Activated naive CD4-positive, alpha-beta T cell treated with anti-CD3 and anti-CD28 coated beads, Interleukin-2, amount 10 ng/mL, durations not matched to agents 7 days and 5 days (primary cell): ENCODE measurements at places on chromosomes 7 and 10.

GRCh38 chr10:6173203-6173602 is 29.5 kb upstream of the PFKFB3 start:
- peak; percentile 86 for DNase-seq

DNA sequence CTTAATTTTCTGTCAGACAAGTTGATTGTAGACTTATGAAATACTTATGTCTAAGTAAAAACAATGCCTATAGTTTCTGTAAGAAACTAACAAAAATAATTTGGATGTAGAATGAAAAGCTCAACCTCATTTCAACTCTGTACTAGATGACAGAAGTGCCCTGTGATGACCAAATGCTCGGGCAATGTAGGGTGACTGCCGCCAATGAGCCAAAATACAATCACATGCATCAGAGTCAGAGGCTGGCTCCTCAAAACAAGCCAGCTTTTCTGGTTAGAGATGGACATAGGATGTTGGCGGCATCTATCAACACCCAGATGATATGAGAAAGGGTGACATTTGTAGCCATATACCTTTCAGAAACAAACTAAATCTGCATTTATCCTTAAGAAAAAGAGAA is 23.9 kb downstream of the LMOD2 start:
- DNase-seq = no peak

DNA sequence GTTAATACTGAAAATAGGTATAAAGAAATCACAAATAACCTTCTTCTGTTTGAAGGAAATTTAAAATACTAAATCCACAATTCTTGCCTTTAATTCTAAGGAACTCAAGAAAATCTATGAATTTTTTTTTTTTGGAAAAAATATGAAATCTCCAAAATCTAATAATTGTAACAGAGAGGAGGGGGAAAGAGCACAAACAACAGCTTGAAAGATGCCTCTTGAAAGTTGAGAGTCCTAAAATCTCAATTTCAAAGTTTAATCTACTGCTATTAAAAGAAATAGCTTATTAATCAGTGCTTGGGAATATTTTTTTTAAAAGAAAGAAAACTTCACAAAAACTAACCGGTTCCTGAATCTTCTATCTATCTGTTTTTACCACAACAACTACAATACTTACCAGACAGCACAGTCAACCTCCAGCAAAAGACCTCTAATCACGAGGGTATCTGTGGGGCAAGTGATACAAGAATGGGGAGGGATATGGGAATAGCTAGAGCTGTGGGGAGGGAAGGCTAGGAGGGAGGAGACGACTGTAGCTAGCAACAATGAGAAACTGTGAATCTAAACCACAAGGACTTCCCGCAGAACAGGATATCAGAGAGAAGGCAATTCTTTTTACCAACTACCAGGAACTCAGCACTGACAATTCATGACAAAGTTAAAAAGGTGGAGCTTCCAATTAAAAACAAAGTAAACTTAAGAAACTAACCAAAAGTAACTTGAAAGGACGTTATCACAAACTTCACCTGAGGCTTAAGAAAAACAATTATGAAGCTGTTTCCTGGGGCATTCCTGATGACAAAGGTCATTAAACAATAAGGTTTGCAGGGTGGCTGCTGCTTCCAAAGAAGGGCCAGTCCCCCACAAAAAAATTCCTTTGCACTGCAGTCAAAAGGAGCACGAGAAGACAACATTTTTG is at the start of gene USP54:
TSS of gene USP54 (minus strand) at position 462 of the 919 bp plus-strand sequence. CDS start 15,684 bp downstream, outside the sequence.
- no peak for DNase-seq

GRCh38 chr7:101598422-101598985 is 30.6 kb downstream of the MYL10 start:
- DNase-seq = no peak
